ENCODE measurements at places on chromosomes 7 and 10.

- no peak for DNase-seq
These were observed 282.1 kb upstream of the PPP2R2D start for GRCh38 chr10:131618587-131619267.

- DNase-seq = no peak
These were observed 102.9 kb upstream of the AHR start for GRCh38 chr7:17195576-17195975.

- DNase-seq = peak; percentile 92
These were observed 22.3 kb downstream of the IMPDH1 start for GRCh38 chr7:128387216-128388144.

GRCh38 chr7:116871061-116871700 lies 8.8 kb downstream of the CAPZA2 start:
- DNase-seq = peak; percentile 11

DNA sequence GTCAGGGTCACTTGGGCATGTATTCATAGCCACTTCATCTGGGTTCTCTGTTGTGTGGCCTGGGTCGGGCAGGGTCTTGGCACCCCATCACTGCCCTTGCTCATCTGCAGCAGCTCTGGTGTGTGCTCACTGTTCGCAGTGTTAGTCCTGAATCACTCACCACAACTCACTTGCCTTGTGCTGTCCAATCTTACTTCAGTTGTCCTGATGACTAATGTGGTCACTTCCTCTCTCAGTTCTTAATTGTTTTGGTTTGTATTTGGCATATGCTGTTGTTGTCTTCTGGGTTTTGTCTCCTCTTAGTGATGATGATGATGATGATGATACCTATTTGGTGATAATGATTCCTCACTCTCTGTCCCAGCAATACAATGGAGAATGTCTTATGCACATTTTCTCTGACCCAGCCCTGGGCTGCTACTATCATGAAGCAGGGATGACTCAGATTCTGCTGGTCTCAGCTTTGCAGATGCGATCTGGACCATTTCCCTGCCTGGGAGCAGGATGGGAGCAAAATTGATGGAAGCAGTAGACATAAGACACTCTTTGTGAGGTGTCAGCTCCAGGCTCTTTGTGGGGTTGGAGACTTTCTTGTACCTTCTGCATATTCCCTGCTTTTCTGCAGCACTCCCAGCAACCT lies 17.0 kb downstream of the ADRA2A start:
- DNase-seq = no peak
